CD4-positive, alpha-beta T cell treated with Interleukin-6 at 100 ng/mL for 8 hours (primary cell): ENCODE measurements at places on chromosomes 13 and 19.
A peak's percentile ranks its signal among the peaks of the same experiment; 100 is the strongest.

GRCh38 chr13:102847272-102848234 is 1.7 kb downstream of the ERCC5 start:
- DNase-seq: no peak

- peak; percentile 57 for DNase-seq
These were observed 4.3 kb downstream of the MYO9B start for GRCh38 chr19:17079710-17080439.

DNA sequence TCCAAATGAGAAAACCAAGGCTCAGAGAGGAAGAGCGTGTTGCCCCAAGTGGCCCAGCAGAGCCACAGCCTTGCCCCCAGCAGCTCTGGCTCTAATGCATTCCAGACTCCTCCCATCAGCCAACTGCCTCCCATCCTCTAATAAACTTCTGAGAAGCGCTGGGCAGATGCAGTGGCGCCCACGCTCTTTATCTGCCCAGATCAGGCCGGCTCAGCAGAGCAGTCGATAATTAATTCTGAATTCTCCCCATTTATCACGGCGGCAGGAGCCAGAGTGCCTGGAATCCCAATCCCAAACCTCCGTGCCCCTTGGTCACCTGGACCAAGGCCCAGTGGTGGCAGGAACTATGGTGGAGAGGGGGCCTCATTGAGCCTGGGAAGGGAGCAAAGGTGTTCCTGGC is 13.9 kb downstream of the TINCR start:
- no peak for DNase-seq

DNA sequence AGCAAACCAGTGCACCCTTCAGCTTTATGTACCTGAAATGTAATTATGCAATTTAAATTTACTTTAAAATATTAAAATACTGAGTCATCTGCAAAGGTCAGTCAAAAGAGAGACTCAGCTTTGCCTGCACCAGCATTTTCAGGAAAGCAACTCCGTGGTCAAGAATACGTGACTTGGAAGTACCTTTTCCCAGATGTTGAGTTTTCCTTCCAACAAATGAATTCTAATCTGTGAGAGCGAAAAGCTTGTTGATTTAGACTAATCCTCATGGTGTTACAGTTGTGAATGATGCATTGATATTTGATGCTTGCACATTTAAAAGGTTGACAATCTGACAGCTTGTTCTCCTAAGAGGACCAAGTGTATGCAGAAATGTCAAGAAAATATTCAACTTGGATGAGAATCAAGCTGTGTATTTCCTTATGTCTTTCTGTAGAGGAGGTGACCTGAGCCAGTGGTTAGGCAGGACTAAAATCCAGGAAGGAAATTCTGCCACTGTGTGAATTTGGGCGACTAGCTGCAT is 270.4 kb downstream of the ABCC4 start:
- no peak for DNase-seq

DNA sequence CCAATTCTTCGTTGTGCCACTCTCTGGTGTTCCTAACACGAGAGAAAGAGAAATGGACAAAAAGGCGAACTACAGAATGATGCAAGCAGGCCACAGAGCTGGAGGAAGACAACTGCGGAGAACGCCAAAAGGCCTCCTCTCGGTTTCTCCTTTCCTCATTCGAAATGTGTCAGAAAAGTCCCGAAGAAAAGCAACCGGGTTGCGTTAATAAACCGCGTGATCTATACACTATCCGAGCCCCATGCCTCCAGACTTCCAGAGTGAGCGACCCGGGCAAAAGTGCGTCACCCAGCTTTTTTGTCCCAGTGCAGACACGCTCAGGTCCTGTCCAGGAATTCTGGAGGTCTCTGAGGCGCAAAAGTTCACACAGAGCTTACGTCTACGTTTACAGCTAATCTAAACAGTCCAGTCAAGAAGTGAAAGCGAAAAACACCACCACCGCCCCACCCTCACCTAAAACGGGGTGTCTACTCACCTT is 413 bp downstream of the N4BP2L2 start:
- peak; percentile 20 for DNase-seq

DNA sequence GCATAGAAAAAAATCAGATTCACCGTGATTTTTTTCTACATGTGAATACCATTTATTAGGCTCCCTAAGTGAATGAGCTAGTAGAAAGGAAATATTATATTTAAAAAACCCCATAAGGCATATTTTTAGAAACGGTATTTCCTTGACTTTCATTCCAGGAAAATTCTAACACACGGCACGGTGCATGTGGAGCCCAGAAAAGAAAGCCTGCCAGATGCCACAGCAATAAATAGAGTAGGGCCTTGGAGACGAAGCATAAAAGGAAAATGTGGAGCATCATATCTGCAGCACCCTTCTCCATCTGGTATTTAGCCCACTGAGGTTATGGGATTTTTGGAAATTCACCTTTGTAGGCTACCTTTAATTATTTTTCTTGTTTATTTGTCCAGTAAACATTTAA is 314.4 kb downstream of the ENOX1 start:
- no peak for DNase-seq

DNA sequence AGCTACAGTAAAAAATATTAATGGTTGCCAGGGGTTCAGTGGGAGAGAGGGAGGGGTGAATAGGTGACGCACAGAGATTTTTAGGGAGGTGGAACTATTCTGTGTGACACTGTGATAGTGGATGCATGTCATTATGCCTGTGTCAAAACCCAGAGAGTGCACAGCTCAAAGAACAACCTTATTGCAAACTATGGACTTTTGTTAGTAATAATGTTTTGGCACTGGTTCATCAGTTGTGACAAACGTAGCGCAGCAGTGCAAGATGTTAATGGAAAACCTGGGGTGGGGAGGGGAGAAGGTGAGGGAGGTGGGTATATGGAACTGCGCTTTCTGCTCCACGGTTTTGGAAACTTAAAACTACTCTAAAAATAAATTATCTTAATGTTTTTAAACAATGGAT is 134.6 kb upstream of the RFC3 start:
- no peak for DNase-seq

DNA sequence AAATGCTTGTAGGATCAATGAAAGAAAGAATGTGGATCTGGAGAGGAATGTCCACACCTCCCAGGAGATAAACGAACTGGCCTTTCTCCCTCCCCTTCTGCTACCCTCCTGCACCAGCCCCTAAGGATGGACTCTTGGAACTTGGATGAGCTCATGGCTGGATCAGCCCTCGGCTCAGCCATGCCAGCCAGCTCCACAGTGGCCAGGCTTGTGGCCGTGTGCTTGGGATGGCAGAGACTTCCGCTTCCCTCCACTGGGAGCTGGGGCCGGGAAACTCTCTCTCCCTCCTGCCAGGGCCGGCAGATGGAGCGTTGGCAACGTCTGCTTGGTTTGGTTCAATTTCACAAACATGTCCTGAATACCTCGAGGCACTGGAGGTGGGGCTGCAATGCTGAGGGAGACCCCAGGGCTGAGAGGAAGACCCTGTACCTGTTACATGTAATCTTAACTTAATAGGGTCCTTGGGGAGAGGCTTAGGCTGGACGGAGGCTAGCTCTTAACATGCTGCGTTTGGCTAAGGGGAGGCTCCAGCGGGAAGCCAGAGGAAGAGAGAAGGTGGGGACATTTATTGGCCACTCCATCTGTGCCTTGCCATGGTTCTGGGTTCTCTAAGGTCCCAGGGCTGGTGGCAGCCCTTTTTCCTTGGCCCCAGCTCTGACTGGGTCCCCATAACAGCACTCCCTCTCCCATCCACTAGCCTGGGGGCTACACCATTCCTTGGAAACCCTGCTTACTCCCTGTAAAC is 152.5 kb downstream of the IER2 start:
- no peak for DNase-seq

- no peak for DNase-seq
These were observed 105.7 kb upstream of the RAP2A start for GRCh38 chr13:97328222-97328790.

GRCh38 chr19:39677961-39678889 is 22.5 kb downstream of the LGALS16 start:
- no peak for DNase-seq

- DNase-seq: peak; percentile 47
These were observed 11.5 kb downstream of the APLP1 start for GRCh38 chr19:35879770-35880317.

- DNase-seq: peak; percentile 34
These were observed 4.9 kb upstream of the LYPD3 start for GRCh38 chr19:43470288-43470687.

DNA sequence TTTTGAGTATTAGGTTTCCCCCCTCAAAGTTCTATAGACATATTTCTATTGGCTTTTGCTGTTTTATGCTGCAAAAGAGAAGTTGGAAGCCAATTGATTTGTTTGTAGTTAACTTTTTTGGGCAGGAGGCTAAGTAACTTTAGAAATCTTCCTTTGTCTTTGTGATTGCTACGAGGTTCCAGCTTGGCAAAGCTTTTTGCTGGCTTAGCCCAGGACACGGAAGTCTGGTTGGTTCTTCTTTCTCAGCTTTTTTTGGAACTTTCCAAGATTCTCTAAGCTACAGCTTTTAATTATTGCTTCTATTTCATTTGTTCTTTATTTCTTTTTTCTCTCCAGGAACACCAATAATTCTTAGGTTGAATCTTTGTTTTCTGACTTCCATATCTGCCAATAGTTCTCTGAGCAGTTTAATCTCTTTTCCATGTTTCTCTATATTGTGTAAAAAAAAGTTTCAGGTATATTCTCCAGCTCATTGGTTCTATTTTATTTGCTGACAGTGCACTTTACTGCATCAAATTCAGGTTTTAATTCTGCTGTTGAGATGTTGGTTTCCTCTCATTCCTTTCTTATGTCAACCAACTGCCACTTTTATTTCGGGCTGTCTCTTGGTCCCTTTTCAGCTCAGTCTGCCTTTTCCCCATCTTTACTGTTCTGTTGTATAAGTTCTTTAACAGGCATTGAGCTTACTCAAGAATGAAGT is 27.8 kb downstream of the MBNL2 start:
- no peak for DNase-seq

DNA sequence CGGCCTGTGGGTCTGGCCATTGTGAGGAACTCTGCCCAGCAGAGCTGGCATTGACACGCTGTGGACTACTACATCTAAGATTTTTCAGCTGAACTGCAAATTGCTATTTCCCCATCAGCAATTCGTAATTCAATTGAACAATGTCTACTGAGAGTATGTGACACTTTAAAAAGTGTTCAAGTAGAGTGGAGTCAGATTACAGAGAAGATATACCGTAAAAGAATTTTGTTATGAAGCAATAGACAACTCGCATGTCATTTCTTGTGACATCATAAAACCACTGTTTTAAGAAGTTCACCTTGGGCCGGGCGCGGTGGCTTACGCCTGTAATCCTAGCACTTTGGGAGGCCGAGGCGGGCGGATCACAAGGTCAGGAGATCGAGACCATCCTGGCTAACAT is 32.5 kb upstream of the C1QTNF9 start:
- DNase-seq: no peak

DNA sequence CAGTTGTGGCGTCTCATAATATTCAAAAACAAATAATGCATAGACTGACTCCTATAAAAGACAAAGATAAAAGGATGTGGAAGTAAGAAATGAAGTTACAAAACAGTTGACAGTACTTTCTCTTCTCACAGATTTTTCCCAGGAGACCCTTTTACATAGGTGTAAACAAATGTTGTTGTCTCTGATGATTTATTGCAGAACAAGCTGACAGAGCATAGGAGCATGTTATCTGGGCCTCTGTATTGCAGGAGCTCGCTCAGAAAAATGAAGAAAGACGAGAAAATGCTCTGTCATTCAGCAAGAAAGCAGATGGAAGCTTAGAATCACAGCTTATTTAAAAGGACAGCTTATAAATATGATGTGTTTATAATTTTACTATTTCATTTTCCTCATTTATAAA is 353.6 kb upstream of the GPC6 start:
- no peak for DNase-seq

DNA sequence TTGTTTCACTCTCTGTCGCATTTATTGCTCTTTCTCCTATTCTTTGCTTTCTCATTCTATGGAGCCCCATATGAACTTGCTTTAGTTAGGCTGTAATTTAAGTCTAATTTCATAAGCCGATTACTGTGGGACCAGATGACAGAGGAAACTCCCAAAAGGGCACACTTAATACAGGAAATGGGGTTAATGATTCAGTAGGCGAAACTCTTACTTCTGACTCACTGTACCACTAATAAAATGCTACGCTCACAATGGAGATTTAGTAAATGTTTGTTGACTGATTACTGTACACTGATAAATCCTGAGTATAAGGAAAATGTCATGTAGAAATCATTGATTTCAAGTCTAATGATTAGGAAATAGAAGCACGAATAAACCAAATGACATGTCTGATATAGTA is 276.4 kb downstream of the KLF5 start:
- DNase-seq: no peak

DNA sequence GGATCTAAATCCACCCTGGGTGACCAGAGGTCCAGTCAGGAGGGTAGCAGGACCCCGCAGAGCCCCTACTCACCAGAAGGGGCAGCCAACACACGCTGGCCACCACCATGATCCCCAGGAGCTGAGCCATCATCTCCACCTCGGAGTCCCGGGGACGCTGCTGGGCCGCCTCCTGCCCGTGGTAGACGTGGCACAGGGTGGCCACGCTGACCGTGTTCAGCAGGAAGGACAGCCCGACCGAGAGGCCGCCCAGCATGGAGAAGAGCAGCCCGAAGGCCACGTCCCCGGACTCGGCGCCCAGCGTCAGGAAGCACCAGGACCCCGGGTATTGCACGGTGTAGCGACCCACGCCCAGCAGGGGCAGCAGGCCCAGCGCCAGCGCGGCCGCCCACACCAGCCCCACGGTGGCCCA is 6.9 kb downstream of the TBXA2R start:
- DNase-seq: no peak

DNA sequence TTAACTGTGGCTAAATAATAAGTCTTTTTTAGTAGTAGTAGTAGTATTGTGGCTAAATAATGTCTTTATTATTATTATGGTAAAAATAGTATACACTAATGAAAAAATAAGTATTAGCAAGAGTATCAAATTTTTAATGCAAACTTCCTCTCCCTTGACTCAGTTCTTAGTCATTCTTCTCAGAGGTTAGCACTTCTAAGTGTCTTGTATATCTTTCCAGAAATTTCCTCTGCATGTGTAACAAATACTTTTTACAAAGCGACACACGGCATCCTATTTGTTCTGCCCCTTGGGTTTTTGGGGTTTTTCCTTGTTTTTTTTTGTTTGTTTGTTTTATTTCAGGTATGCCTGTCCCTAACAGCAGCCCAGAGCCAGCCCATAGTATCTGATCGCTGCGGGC is 20.9 kb downstream of the SIN3B start:
- DNase-seq: no peak

- DNase-seq: peak; percentile 79
These were observed 11.9 kb upstream of the PRKD2 start for GRCh38 chr19:46728693-46729339.
